Activated naive CD8-positive, alpha-beta T cell treated with anti-CD3 and anti-CD28 coated beads for 36 hours (primary cell): ENCODE measurements at places on chromosomes 7 and 10. TPM values are rescaled to one million over a fixed set of nuclear protein-coding genes. Genes with fewer than 3 reads are reported as not detected.

The NEUROD6 gene
- total RNA-seq = not detected

The MYL10 gene
- not detected for total RNA-seq

The ZNF239 gene
- total RNA-seq = 1.5 TPM

The AOAH gene
- 7.1 TPM for total RNA-seq

The UNC5B gene
- 0.04 TPM for total RNA-seq

The REEP3 gene
- 17.4 TPM for total RNA-seq

The WASHC2C gene
- 20.1 TPM for total RNA-seq

DNA sequence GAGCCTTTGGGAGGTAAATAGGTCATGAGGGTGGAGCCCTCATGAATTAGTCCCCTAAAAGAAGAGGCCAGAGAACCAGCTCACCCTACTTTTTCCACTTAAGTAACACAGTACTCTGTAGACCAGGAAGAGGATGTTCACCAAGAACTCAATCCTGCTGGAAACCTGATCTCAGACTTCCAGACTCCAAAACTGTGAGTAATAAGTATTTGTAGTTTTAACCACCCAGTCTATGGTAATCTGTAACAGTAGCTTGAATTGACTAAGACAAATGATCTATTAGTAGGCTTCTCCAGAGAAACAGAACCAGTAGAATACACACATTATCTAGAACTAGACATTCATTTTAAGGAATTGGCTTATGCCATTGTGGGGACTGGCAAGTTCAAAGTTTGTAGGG lies 51.5 kb downstream of the ANKMY2 start:
- no peaks in the 10 kb centered on the region for H3K36me3 ChIP-seq
- no peak overlapping the region for H3K27ac ChIP-seq
- no peaks in the 10 kb centered on the region for H3K4me1 ChIP-seq
- H3K27me3 ChIP-seq = no peaks in the 10 kb centered on the region

GRCh38 chr10:28806951-28807759 lies 129.8 kb downstream of the BAMBI start:
- peaks cover 3% of the 10 kb centered on the region for H3K4me1 ChIP-seq
- H3K36me3 ChIP-seq = no peaks in the 10 kb centered on the region
- DNase-seq = no peak
- H3K27ac ChIP-seq = no peak overlapping the region

- H3K27ac ChIP-seq = no peak overlapping the region
- peaks cover 22% of the 10 kb centered on the region for H3K4me1 ChIP-seq
- H3K4me3 ChIP-seq = no peak overlapping the region
- H3K27me3 ChIP-seq = no peaks in the 10 kb centered on the region
- DNase-seq = no peak
These were observed 286.6 kb upstream of the C7orf33 start for GRCh38 chr7:148304083-148304335.

- no peak overlapping the region for H3K4me3 ChIP-seq
- no peak for DNase-seq
- H3K4me1 ChIP-seq = peaks cover 38% of the 10 kb centered on the region
- H3K36me3 ChIP-seq = peaks cover 90% of the 10 kb centered on the region
- peak overlapping the region; percentile 58 for H3K27ac ChIP-seq
These were observed 33.0 kb downstream of the ZNF33A start for GRCh38 chr10:38043516-38043915.

DNA sequence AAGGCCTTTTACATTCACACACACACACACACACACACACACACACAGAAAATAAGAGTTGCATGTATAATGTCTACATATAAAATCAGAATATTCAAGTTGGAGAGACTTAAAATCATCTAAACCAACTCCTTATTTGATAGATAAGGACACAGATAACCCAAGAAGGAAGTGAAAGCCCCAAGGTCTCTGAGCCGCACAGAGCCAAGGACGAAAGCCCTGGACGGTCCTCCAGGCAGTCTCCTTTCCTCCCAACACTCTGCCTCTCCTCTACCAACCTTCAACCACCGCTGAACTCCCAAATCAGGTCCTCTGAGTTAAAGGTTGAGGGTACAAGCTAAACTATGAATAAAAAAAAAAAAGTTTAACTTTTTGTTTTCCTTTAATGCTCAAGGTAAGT lies 28.2 kb downstream of the UBE2H start:
- no peak overlapping the region for H3K4me3 ChIP-seq
- DNase-seq = no peak
- H3K4me1 ChIP-seq = peaks cover 27% of the 10 kb centered on the region
- no peak overlapping the region for H3K27ac ChIP-seq
- peaks cover 6% of the 10 kb centered on the region for H3K36me3 ChIP-seq
- no peaks in the 10 kb centered on the region for H3K27me3 ChIP-seq

DNA sequence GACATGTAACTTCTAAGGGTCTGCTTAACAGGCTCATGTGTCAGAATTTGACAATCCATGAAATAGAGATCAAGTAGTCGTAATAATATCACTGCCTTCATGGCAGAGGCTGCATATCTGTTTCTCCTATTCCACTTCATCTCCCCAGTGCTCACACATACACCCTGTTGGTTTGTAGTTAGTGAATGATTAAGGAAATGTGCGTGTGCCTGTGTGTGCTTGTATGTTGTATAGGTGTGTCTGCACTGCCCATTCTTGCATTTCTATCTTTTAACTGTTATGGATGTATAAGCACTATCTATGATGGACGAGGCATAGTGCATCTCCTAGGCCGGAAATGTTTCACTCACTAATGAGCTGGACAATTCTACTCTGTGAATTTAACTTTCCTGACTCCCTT lies 985.2 kb downstream of the LRMDA start:
- no peaks in the 10 kb centered on the region for H3K27me3 ChIP-seq
- H3K4me1 ChIP-seq = no peaks in the 10 kb centered on the region

DNA sequence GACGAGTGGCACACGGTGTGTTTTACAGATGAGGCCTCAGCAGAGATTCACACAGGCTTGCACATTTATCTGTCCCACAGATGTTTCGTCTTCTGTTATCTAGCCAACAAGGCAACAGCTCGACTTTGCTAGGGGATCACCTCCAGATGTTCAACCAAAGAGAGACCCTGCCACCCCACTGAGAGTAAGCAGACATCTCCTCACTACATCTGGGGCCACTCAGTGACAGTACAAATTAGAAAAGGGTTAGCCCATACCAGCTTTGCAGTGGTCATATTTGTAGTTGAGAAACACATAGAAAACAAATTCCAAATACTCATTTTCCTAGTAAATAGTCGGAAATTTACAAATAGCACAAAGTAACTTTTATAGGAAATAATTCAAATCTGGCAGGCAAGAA lies 164.2 kb downstream of the HDAC9 start:
- no peak overlapping the region for H3K27ac ChIP-seq
- H3K27me3 ChIP-seq = no peaks in the 10 kb centered on the region
- no peaks in the 10 kb centered on the region for H3K36me3 ChIP-seq
- no peak overlapping the region for H3K4me3 ChIP-seq
- H3K4me1 ChIP-seq = no peaks in the 10 kb centered on the region

DNA sequence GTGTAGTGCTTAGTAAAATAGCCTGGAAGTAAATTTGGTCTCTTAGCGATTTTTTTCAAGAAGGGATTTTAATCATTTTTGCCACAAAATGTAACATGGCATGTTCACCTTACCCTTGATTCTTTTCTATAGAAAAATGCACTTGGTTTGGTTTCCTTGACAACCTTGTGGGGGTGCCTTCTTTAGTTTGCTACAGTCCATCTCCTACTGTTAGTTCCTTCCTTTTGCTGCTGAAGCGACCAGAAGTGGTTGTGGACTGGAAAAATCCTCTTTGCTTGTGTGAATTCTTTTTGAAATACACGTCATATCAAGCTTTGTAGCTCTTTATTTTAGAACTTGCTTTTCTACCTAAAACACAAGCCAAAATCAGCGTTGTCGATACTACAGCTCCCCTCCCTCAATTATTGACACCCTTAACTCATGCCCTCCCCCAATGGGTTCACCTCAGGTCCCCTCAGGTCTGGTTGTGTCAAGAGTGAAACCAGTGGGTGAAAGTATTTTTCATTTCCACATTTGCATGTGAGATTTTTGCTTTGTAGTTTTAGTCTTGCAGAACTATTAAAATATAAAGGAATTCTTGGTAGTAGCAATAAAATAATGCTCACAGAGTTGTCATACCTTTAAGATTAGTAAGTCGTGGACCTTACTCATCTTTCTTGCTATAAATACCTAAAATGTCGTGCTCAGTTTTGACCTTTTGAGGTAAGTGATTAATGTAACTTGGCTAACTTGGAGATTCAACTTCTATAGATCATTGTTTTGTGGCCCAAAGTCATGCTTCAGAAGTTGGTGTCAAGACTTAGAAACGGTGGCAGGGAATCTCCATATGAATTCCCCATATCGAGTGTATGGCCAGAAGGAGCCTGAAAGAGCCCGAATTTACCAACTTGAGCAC lies 1.5 kb downstream of the ACTR3B start:
- no peaks in the 10 kb centered on the region for H3K27me3 ChIP-seq
- peak overlapping the region; percentile 85 for H3K27ac ChIP-seq
- peak overlapping the region; percentile 88 for H3K4me3 ChIP-seq
- no peak for DNase-seq

- H3K36me3 ChIP-seq = no peaks in the 10 kb centered on the region
- H3K4me3 ChIP-seq = no peak overlapping the region
- H3K27ac ChIP-seq = no peak overlapping the region
- no peak for DNase-seq
These were observed 13.1 kb upstream of the MNX1 start for GRCh38 chr7:157023589-157023905.

DNA sequence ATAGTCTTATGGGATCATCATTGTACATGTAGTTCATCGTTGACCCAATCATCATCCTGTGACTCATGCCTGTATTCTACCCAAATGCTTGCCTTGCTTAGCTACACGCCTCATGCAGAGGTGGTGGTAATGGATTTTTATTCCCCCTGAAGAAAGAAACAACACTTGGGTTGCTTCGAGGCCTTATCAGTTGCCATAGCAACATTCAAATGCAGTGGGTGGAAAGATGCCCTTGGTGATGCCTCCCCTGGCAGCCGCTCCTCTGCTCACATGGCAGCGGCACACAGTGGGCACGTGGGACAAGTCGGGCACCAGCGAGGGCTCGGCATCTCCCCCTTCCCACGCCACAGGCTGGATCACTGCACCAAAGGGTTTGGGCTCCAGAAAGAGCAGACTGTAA lies 54.0 kb upstream of the NMT2 start:
- no peaks in the 10 kb centered on the region for H3K27me3 ChIP-seq
- no peak overlapping the region for H3K4me3 ChIP-seq
- H3K27ac ChIP-seq = no peak overlapping the region
- DNase-seq = no peak
- H3K36me3 ChIP-seq = peaks cover 20% of the 10 kb centered on the region
- H3K4me1 ChIP-seq = peaks cover 5% of the 10 kb centered on the region

- DNase-seq = no peak
- peaks cover 37% of the 10 kb centered on the region for H3K36me3 ChIP-seq
- no peaks in the 10 kb centered on the region for H3K27me3 ChIP-seq
- peak overlapping the region; percentile 0 for H3K4me3 ChIP-seq
- H3K27ac ChIP-seq = peak overlapping the region; percentile 89
These were observed 8.5 kb downstream of the ZDHHC16 start for GRCh38 chr10:97454330-97455036.

DNA sequence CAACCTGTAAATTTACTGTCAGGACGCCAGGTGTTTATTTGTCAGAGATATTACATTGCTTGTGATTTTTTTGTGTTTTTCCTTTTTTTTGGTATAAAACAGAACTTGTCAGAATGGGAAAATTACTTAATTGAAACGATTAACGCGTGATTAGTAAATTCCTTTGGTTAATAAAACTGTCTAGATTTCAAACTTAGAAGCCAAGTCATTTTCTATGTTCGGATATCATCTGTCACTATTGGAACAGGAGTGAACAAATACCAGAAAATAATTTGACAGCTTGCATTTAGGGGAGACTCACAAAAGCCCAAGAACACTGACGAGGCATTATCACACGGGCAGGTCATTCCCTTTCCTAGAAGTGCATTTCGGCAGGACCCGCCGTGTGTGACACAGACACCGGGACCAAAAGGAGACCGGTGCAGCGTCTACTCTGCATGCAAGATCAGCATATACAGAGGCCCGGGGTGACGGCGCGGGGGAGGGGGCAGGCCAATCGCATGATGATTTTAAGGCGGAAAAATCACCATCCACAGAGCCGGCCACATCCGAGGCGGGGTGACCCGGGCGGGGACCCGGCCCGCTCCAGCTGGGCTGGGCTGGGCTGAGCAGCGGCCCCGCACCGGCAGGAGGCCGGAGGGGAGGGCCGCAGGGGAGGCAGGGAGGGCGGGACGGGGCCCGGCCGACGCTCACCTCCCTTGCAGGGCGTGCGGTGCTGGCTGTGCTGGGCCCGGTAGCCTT lies 841 bp downstream of the GLUD1 start:
- H3K4me1 ChIP-seq = peaks cover 55% of the 10 kb centered on the region
- peak overlapping the region; percentile 95 for H3K27ac ChIP-seq
- H3K4me3 ChIP-seq = peak overlapping the region; percentile 90
- no peaks in the 10 kb centered on the region for H3K27me3 ChIP-seq

- H3K27me3 ChIP-seq = no peaks in the 10 kb centered on the region
- H3K27ac ChIP-seq = no peak overlapping the region
- H3K4me3 ChIP-seq = no peak overlapping the region
- no peaks in the 10 kb centered on the region for H3K36me3 ChIP-seq
These were observed 153.7 kb downstream of the CDK14 start for GRCh38 chr7:90749774-90750173.

- H3K36me3 ChIP-seq = no peaks in the 10 kb centered on the region
- peaks cover 5% of the 10 kb centered on the region for H3K4me1 ChIP-seq
- no peak overlapping the region for H3K4me3 ChIP-seq
These were observed 2.5 kb downstream of the TSPAN15 start for GRCh38 chr10:69453795-69454194.

DNA sequence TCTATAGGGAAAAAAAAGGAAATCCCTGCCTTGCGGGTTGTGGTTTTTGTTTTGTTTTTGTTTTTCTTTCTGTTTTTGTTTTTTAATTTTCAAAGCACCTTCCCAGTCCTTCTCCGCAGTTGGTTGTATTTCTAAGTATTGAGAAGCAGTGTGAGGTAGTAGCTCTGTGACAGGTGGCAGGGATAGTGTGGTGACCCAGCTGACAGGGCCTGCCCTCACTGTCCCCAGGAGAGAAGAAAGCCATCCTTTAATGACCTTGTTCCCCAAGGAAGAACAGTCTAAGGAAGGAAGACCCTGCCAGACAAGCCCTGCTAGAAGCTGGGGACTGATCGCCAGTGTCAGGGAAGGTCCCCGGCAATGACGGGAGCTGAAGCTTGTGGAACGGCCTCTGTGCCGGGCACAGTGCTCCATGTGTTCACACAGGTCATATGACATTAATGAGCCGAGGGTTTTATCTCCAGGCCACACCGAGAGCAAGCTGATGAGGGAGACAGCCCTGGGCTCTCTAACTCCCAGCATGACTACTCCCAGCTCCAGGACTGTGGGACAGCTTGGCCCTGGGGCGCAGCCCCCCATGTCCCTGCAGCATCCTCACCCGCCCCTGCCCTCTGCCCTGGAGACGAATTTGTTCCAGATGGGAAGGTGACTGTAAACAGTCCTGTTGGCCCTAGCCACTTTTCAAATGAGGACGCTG lies 69.0 kb upstream of the LRRC18 start:
- no peaks in the 10 kb centered on the region for H3K27me3 ChIP-seq
- no peaks in the 10 kb centered on the region for H3K4me1 ChIP-seq
- no peaks in the 10 kb centered on the region for H3K36me3 ChIP-seq

GRCh38 chr7:136940917-136941316 lies 72.5 kb downstream of the CHRM2 start:
- DNase-seq = no peak
- no peak overlapping the region for H3K4me3 ChIP-seq
- H3K27ac ChIP-seq = no peak overlapping the region
- no peaks in the 10 kb centered on the region for H3K36me3 ChIP-seq
- no peaks in the 10 kb centered on the region for H3K4me1 ChIP-seq

- no peak overlapping the region for H3K27ac ChIP-seq
- H3K4me1 ChIP-seq = no peaks in the 10 kb centered on the region
- no peak overlapping the region for H3K4me3 ChIP-seq
- no peaks in the 10 kb centered on the region for H3K36me3 ChIP-seq
- H3K27me3 ChIP-seq = no peaks in the 10 kb centered on the region
These were observed 11.4 kb upstream of the TMEM26 start for GRCh38 chr10:61464461-61465170.
